ENCODE measurements at places on chromosomes 12 and 14.

- no peak for DNase-seq
Observed at GRCh38 chr14:87017335-87017734, 975.6 kb downstream of the GALC start.

DNA sequence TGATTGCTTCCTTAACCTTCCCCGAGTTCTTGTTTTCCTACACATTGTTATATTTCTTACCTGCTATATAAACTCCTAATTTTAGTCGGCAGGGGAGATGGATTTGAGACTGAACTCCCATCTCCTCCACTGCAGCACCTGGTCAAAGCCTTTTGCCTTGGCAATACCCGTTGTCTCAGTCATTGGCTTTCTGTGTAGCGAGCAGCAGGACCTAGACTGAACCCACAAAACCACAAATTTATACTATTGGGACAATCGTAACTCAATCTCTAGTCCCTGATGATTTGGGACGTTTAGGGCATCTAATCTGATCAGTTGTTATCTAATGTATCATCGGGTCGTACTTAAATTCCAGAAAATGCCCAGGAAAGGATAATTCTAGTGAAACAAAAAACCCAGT, 37.8 kb upstream of the BAZ1A start:
- DNase-seq: no peak

DNA sequence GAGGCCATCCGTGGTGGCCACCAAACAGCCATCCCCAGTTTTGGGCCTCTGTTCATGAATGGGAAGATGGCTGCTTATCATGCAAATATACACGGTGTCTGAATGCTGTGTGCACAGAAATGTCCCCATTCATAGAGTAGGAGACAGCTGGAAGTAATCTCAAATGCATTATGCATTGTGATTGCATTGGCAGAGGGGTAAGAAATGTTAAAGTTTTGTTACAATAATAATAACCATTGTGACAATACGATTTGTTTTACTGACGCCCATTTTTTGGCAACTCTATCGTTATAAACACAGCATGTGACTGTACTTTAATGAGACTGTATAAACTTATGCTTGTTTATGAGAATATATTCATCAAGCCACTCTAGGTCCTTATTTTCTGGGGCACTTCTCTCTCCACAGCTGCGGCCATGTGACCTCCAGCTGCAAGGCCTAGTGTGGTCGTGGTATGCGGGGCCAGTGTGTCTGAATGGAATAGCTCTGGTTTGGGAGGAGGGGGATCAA, 474.3 kb downstream of the VRK1 start:
- DNase-seq: no peak

DNA sequence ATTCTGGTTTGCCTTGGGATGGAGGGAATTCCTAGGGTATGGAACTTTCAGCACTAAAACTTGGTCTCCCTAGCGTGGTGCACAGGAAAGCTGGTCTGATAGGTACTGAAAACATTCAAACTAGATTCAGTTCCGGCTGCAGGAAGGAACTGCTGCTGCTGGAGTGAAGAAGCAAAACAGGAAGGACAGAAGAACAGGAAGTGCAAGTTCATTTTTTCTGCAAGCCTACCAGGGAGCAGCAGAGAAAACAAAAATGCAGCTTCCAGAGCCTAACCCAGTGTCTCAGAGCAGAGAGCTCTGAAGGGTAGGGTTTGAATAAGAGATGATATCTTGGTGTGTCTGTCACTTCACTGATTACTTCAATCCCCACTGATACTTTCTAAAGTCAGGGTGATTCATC, 165.2 kb downstream of the VRK1 start:
- no peak for DNase-seq

GRCh38 chr12:104136577-104136976, 1.4 kb downstream of the NFYB start:
- no peak for DNase-seq

DNA sequence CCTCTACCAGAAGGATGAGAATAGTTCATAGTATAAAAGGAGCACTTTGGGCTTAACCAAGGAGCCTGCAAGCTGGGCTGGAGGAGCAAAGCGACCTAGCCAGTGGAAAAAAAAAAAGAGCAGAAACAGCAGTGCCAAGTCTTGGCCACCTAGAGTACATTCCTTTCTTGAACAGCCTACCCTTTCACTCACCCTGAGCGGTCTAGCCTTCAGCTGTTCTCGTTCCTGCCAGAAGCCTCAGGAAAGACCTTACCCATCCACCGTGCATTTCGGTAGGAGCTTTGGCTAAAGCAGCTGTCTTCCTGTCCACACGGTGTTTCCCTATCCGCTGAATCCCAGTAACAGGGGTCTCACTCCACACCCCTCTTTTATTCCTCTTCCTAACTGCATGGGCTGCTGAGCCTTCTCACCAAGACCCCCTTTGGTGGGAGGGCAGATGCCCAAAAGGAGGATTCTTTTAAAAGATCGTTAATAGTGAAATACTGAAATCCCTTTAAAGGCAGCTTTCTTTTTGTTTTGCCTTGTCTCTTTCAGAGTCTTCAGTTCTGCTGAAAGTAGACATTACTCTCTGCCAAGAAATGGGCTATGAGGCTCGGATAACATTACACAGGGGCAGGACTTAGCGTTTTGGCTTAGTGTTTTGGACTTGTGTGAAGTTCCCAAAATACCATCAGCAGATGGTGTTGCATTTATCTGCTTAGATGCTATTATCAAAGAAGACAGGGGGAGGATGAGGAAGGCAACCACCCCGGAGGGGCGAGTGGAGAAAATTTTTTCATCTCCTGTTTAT, 88.5 kb upstream of the METAP2 start:
- DNase-seq: peak; percentile 8

- no peak for DNase-seq
Observed at GRCh38 chr14:68314642-68315041, 478.2 kb downstream of the ZFP36L1 start.

DNA sequence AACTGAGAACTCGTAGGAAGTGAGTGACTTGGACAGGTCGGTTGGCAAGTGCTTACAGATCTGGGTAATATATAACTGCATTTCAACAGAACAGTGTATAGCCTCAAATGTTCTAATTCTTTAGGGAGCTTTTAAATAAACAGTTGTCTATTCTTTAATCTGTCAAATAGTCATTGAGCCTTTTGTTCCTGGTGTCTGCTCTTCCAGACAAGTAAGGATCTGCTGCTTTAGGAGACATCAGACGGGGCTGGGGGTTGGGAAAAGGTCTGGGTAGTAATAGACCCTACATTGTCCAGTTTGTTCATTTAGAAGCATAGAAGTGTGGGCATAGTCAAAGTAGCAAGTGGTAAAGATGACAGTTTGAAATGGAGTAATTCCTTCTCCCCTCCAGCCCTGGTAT, 2.0 kb downstream of the PTPN11 start:
- no peak for DNase-seq

GRCh38 chr14:62077676-62078261, 315.5 kb downstream of the SNAPC1 start:
- DNase-seq: no peak

DNA sequence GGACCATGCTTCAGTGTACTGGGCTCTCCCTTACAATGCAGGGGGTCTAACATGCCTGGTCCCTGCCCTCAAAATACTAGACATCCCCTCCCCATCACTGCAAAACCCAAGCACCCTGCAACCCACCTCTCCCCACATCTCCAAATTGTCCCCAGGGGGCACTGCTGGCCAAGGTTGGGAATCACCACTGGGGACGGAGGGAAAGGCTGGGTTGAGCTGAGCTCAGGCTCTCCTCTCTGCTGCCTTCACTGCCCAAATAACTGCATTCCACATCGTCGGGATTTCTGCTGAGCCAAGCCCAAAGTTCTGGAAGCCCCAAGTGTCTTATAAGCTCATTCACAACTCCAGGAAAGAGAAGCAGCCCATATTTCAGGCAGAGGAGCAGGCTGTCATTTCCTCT, 69.6 kb downstream of the NT5DC3 start:
- DNase-seq: peak; percentile 36

- no peak for DNase-seq
Observed at GRCh38 chr12:112496496-112496895, 77.7 kb downstream of the PTPN11 start.

DNA sequence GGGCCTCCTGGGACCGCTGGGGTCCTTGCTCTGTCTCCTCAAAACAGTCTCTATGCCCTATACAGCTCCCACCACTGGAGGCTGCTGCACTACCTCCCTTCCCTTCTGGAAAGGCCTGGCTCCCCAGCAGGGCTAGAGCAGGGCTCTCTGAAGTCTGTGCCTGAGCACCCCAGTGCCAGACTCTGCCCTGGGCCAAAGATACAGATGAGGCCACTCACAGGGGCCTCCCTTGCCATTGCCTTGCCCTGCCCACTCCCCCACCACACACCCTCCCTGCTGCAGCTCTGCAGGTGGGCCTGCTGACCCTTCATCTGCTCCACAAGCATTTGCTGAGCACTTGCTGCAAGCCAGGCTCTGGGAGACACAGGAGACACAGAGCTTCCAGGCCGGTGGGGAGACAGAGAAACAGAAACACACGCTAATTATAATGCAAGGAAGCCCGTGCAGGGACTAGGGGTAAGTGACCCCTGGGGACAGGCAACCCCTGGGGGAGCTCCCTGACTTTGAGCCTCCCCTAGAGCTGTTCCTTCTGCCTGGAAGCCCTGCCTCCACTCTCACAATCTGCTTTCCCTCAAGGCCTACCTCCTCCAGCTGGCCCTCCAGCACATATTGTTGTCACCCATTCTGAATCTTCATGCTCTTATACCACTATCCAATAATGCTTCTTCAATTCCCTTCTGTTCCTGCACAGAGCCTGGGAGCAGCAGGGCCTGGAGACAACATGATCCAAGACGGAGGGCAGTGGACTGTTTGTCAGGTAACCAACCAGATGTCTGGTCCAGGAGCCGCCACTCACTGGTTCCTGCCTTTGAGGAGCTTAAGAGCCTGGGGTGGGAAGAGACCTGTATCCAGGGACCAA, 32.6 kb upstream of the PNMA1 start:
- DNase-seq: no peak

GRCh38 chr12:11697670-11698387, 48.4 kb downstream of the ETV6 start:
- DNase-seq: peak; percentile 77

DNA sequence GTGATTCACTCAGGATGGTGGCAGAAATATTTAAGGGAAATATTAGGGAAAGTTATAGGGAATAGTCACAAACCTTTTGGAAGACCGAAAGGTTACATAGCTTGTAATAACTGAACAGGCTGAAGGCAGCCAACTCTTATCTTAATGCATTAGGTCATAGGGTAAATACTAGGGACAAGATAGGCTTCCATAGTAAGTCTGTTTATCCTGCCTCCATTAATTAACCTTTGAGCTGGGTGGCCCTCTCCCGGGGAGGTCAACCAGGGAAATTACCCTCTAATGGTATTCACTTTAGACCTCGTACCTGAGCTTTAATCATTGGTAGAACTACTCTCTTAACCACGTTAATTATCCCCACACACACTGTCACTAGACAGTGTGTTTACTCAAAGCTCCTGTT, 981.8 kb downstream of the SLC16A7 start:
- no peak for DNase-seq

DNA sequence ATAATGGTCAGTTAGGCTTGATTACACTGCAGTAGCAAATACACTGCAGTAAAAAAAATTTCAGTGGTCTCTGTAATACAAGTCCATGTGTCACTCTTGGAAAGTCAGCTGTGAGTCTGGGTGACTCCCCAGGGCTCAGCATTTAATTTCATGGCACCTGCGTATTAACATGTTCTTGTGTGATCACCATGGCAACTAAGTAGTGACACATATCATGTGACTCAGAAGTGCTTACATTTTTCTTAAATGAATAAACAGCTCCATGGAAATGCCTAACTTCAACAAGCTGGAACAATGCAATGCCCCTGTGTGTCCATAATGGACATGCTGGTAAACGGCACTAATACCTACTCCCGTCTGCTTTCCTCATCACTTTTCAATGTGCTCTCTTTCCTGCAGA, 88.5 kb upstream of the ANO4 start:
- peak; percentile 97 for DNase-seq

GRCh38 chr12:131984334-131984733, 34.6 kb downstream of the EP400 start:
- no peak for DNase-seq

Measured in epithelial cell of esophagus (primary cell).